ENCODE measurements at places on chromosomes 1 and 21.

GRCh38 chr1:245226203-245226499 is 71.4 kb downstream of the KIF26B start:
- DNase-seq, result no peak

DNA sequence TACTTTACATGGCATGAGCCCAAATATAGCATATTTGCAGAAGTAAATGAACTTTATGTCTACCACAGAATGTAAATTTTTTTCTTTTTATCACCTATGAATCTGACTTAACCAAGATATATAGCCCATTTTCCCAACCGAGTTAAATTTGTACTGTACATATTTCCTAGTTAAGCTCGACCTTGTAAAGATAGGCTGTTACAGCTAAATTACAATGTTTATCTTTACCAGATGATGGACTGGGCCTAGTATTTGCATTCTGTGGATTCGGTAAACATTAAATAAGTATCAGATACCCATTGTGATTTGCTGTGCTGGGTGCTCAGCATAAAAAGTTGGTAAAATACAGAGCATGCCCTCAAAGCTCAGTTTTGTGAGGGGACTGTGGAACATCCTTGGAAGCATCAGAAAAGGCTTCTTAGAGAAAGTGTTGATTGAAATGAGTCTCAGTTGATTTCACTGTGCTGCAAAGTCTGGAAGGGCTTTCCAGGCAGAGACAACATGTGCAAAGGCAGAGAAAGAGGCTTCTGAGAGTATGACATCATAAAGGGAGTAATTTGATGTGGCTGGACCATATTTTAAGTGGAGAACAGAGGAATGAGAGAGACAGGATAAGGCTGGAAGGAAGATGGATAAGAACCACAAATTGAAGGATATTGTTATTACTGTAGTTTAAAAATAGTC is 27.4 kb downstream of the MORC3 start:
- DNase-seq, result no peak

DNA sequence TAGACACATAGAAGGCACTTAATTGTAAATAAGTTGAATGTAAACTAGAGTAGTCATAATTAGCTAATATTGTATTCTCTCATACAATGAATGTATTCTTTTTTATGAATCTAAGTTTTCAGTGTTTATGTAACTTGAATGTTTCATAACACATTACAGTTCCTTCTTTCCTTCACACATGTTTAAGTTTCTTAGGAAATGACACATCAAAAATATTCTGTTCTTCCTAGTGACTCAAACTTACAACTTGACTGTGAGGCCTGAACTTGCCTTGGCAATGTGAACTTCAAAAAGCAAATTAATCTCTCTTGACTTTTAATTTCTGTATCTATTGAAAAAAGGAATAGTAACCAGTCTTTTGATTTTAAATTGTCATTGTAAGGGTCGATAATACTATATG is 700.1 kb downstream of the KCNT2 start:
- no peak for DNase-seq

DNA sequence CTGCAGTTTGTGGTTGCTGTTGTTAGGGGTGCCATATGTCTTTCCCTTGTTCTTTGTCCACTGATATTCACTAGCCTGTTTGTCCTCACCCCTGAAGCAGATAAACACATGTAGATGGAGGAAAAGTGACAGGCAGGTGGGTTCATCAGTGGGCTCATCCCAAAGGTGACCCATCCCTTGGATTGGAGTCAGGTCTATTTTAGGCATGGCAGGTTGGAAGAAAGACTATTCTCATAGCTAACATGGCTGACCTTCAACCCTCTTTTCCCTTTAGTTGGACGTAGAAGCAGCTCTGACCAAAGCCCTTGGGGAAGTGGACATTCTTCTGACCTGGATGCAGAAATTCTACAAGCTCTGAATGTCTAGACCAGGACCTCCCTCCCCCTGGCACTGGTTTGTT is 5.5 kb downstream of the IL24 start:
- no peak for DNase-seq

DNA sequence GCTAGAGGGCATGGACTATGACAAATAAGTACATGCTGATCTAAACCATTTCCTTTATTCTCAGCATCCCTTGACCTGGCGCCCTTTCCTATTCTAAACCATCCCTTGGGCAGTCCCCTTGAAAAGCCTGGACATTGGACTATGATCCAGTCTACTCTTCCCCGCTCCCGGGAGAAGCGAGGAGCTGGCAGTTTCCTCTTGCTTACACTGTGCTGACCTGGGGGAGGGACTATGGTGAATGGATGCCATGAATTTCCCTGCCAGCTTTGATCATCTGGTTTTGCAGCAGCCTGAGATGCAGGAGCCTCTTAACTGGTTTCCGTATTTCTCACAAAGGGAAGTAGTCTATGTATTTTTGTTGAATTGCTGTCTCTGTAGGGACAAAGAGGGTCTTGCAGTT is 121.7 kb downstream of the KIF26B start:
- DNase-seq, result no peak

- no peak for DNase-seq
Measured at GRCh38 chr1:44284184-44284583, 70.9 kb downstream of the ERI3 start.

DNA sequence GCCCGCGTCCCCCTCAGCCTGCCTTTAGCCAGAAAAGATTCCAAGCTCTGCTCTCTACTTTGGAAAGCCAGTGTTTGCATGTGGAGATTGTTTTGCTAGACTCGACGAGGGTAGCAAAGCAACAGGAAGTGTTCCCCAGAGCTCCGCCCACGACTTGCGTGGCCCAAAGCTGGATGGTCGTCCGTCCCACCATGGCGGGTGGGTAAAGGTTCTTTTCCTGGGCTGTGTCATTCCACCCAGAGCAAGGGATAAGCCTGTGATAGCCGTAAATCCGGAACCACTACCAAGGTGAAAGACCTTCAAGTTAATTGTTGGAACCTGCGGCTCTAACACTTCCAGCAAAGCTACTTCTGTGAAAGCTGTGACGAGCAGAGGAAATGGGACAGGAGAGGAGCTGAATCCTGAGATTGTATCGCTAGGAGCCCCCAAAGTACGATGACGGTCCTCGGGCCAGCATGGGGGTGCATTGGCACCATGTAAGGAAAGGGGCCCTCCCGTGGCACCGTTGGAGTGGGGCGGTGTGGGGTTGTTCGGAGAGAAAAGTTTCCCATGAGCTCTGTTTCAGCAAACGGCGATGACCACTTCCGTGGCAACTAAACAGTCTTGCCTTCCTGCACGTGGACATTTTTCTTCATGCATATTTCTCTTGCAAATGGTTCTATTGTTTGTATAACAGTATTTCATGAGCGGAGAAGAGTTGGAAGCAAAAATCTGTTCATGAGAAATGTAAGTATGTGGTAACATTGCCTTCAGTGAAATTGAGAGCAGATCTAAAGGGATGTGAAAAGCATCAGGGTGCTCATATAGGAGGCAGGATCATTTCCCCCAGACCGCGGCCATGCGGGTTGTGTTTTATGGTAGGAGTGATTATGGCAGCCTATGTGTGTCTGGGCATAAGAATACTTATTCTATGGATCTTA is 8.4 kb downstream of the MX2 start:
- no peak for DNase-seq

- no peak for DNase-seq
Measured at GRCh38 chr1:194159941-194160340, 973.5 kb upstream of the B3GALT2 start.

DNA sequence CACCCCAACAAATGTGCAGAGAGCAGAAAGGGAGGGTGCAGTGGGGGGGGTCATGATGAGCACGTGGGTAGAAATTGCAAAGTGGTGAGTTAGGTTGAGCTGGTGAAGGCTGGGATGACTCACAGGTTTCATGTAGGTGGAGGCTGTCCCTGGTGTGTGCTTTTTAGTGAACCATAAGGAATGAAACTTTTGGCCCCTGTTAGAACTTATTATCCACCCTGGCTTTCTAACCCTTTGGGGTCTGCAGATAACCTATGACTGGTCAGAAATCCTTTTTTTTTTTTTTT is 46.9 kb downstream of the DOP1B start:
- peak; percentile 91 for DNase-seq

- no peak for DNase-seq
Measured at GRCh38 chr21:38918607-38919346, 113.0 kb downstream of the ETS2 start.

DNA sequence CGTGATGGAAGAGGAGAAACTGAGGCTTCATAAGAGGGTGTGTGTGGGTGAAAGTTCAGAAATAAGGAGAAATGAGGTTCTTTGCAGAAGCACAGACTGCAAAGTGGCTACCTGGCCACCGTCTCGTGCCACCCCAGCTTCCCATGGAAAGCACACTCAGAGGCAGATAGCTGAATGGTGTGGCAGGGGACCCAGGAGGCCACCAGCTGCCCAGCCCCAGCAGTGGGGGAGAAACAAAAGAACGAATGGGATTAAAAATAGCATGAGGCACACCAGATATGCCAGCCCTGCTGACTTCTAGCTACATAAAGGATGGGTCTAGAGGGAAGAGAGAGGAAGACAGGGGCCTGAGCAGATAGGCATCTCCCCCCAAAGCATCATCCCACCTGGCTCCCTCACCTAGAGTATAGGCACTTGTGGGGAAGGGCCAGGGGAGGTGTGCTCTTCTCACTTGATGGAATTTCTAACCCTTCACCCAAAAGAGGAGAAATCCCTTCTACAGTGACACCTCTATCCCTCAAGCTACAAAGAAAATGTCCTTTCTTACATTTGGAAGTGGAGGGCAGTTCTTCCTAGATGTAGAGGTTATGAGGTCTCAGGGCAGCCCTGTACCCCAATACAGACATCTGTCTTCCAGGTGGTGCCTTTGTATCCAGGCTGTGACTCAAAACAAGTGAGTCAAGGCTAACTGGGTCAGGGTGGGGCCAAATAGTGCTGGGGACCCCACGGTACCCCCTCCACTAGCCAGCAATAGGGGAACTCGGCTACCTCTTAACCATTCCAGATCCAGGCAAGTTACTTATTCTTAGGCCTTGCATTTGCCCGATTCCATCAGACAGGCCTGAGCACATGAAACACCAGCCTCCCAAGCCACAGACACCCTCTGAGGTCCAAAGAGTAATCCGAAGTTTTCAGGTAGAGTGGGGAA is 3.5 kb downstream of the HDGF start:
- no peak for DNase-seq

DNA sequence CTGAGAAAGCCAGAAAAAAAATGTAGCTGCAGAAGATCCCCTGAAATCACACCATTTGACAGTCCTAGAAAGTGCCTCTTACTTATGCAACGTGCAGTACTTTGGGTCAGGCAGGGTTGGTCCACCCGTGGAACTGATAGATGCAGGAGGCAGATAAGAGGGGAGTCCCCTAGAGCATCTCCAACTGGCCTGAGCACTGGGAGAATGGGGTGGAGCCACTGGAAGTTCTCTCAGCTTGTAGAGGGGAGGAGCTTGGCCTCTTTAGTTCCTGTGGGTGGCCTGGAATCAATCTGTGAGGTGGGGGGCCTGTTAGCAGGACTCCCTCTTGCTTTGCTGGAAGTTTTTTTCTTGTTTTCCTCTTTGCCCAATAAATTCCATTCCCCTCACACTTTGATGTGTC is 335.7 kb upstream of the NCAM2 start:
- DNase-seq, result no peak

- no peak for DNase-seq
Measured at GRCh38 chr1:1189111-1189510, 15.4 kb downstream of the TTLL10 start.

GRCh38 chr1:177255411-177255810 is 84.7 kb downstream of the BRINP2 start:
- DNase-seq, result no peak

DNA sequence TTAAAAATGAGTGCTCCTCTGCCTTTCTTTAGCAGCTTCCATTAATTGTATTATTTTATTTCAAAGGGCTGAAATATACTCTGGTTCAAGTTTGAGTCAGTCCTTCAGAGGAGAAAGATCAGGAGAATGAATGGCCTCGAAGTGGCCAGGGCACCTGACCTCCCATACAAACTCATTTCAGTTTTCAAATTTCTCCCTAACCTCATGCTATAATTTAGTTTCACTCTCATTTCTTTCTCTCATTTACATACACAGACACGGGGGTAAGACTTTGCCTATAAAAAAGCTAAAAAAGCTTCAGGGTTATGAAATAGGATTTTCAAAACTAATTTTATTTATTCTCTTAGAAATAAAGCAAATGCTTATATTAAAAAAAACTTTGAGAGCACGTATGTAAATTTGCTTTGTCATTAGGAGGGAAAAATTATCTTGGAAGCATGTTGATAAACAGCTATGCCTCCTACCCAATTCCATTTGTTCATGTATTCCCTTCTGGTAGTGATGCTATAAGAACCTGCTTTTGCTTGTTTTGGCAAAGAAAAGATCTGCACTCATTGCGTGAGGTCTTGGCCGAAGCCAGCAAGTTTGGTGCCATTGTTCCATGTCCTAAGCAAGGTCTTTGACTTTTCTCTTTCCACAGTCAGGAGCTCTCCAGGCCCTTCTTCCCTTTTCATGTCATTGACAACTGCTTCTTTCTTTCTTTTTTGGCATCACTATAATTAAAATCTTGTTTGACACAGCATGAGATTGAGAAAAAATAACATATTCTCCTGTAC is 80.4 kb upstream of the LRRC53 start:
- DNase-seq, result no peak

GRCh38 chr1:211579440-211580302 is 710 bp upstream of the SLC30A1 start:
- DNase-seq, result no peak

DNA sequence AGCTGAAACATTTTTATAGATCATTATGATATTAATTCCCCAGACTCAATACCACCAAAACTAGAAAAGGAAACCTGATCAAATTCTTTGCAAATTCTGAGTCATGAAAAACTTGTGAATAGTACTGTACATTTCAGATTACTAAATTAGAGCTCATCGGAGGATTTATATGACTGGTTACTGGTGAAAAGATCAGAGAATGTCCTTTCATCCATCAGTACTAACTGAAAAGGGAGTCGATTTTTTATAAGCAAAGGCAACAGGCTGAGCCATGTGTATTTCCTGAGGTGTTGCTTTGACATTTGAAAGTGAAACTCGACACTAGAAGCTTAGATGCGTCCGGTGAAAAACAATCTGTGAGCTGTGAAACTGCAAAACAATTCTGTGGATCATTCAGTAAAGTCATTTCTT is 155.7 kb downstream of the TNFSF18 start:
- DNase-seq, result no peak

- DNase-seq, result no peak
Measured at GRCh38 chr1:237692255-237692654, 198.5 kb downstream of the ZP4 start.

- no peak for DNase-seq
Measured at GRCh38 chr1:206790502-206791250, 18.4 kb upstream of the IL10 start.

DNA sequence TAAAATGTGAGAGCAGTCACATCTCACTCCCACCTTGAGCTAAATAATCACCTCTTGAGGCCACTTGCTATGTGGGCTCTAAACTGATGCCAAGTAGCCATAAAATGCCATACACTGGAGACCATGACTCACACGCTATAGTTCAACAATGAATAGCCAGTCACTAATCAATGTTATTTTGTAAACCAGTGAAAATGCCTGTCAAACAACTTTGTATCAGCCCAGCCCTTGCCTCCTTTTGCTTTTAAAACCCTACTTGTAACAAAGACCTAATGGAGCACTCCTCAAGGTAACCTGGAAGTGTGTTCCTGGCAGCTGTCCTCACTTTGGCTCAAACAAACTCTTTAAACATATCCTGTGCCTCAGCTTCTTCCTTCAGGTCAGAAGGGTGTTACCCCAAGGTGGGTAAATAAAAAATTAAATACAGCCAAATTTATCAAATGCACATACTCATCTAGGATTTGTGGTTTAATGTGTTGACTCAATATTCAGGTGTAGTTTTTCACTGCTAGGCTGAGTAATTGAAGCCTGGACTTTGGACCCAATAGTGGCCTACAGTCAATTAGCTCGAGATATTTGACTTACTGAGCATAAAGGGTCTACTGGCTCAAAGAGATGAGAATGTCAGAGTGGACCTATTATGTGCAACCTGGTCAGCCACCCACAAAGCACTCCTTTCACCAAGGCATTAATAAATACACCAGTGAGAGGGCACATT is 154.3 kb downstream of the COQ8A start:
- no peak for DNase-seq
